ENCODE measurements at places on chromosomes 4 and X.

GRCh38 chr4:46441136-46441859, 51.4 kb upstream of the GABRA2 start:
- no peak for DNase-seq

DNA sequence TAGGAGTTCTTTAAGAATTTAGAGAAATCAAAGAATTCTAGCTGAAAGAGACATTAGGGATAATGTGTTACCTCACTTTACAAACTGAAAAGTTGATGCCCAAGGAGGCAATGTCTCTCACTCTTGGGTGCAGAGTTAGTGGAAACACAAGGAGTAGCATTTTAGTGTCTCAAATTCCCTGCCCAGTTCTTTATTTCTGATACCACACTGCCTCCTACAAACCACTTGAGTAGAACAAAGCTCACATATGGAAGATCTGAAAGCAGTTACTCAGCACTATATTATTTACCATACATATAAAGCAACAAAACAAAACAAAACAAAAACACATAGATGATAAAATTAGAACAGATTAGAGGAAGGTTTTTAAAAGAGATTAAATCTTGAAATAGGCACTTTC, 124.2 kb downstream of the REELD1 start:
- DNase-seq: no peak

- no peak for DNase-seq
Measured at GRCh38 chr4:34202154-34202553, 2042.2 kb downstream of the ARAP2 start.

DNA sequence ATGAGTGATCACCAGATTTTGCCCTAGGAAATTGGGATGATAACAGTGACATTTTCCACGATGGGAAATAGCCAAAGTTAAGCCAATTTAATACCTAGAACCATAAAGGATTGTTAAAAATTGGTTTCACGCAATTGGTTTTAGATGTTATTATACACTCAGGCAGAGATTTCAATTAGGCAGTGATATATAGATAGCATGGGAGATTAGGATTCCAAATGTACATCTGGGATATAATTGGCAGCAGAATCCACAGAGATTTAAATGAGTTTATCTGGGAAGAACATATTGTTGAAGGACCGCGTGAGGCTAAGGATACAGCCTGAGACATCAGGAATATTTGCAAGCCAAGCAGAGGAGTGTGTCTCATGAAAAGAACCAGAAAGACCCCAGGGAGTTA, 351.6 kb downstream of the GPM6A start:
- DNase-seq: no peak

DNA sequence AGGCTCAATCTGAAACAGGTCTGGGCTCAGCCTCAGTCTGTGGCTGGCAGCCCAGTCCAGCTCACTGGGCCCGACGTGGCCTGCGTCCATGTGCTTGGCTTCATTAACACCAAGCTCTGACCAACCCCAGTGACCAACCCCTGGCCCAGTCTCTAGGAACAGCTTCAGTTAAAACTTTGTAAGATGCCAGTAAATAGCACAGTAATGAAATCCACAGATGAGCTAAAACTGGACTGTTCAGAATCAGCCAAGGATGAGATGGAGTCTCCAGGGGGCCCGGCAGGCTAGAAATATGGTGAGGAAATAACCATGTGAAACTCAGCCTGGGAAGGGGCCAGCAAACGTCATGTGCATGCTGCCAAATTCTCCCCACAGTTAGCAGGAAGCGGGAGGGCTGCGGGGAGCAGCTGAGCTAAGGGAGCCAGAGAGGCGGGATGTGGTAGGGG, 37.1 kb upstream of the XPNPEP2 start:
- no peak for DNase-seq

DNA sequence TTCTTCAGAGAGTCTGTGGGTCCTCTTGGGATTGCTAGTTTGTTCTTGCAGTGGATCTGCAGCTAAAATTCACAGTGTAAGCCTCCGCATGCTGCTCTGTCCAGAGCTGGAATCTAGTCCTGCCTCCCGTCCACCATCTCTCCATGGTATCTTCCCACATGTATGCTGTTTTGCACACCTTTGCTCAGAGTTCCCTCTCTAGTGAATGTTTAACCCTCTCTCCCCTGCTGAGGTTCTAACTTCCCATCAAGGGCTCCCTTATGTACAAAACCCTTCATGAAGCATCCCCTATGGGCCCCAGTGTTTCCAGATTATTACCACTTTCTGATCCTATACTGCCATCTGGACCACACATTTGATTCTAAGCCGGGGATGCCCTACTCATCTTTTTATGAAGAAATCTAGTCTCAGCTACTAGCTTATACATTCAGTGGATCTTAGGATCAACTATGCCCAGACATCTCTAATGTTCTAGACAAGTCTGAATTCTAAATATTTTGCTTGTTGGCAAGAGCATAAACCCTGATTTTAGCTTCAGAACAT, 157.3 kb downstream of the CPEB2 start:
- no peak for DNase-seq

GRCh38 chr4:24164054-24164693, 274.3 kb upstream of the PPARGC1A start:
- no peak for DNase-seq

GRCh38 chr4:184953421-184953945, 64.8 kb upstream of the HELT start:
- DNase-seq: no peak

- no peak for DNase-seq
Measured at GRCh38 chrX:151563449-151563848, at the start of gene PASD1. Gene PASD1, plus strand, starts transcription at chrX:151563675. Its CDS starts 37,879 bp downstream, at chrX:151601554.

DNA sequence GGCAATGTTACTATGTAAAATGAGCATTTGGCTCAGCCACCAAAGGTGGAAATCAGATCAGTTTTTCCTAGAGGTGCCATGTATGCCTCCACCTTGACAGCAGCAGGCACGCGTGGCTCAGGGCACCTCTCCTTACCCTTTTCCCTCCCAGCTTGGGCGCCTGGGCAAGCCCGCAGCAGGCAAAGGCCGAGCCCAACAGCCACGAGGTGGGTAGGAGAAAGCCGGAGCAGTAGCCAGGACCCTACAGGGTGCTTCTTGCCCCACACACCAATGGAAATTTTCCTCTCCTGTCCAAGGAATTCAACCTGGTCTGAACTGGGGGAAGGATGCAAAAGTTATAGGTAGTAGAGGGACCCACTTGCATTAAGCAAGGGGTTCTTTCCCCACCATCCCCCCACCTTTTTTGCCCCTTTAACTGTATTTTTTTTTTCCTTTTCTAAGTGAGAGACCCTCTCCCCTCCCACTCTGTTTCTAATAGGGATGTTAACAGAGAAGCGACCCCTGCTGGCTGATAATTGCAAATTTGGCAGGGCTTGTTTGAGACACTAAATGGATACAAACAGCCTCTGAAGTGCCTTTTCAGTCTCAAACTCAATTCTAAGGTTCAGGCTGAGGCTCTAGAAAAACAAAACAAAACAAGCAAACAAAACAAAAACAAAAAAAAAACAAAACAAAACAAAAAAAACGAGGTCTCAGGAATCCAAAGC, 895.1 kb downstream of the PCDH18 start:
- no peak for DNase-seq

- DNase-seq: no peak
Measured at GRCh38 chr4:119865389-119865788, 201.3 kb downstream of the MAD2L1 start.

DNA sequence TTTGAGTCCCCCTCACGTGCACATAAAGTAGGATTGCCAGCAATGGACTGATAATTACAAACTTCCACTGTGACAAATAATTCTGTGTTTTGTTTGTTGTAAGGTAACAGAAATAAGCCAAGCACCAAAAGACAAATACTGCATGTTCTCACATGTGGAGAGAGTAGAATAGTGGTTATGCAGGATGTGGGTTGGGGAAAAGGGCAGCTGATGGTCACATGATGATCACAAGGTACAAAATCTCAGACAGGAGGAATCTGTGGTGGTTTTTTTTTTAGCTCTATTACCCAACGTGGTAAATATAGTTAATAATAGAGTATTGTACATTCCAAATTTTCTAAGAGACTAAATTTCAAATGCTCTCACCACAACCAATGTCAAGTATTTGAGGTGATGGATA, 182.3 kb downstream of the BANK1 start:
- no peak for DNase-seq

DNA sequence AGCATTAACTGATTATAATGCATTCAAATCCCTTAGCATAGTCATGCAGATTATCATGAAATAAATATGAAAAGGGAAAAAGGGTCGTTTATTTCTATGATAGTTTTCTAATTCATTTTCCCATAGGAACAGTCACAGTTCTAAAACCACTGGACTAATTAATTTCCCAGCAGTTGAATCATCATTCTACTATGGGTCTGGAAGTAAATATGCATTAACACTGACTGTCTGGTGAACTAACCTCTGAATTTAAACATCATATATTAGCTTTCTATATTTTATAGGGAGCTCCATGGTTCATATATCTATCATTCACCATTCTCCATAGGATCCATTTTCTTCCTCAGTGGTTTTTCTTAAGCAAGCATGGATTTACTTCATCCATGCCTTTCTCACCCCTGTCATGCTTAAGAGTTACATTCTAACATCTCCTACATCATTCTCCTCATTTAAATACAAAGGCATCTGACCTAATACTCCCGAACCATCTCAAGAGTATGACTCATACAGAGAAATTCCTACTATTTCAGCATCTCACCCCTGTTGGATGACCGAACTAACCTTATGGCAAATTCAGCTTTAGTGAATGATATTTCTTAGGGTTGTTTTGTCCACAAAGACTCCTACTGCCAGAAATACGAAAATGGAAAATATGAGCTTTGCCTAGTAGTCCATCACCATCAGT, 198.7 kb upstream of the ADAMTS3 start:
- DNase-seq: no peak

DNA sequence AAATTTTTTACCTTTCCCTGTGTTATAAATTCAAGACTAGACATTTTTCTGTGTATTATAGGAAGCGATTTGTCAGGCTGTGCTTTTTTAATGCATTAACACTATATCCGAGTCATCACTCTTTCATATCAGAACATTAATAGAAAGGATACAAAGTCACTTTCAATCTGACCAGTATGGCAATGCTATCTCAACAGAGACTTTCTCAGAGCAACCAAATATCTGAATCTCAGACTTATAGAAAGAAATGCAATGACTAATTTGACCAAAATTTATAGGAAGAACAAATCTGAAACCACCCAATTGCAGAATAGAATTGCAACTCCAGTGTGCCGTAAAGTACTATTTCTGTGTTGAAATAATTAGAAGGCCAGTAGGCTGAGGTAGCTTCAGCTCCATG, 473 bp upstream of the TKTL2 start:
- DNase-seq: no peak

DNA sequence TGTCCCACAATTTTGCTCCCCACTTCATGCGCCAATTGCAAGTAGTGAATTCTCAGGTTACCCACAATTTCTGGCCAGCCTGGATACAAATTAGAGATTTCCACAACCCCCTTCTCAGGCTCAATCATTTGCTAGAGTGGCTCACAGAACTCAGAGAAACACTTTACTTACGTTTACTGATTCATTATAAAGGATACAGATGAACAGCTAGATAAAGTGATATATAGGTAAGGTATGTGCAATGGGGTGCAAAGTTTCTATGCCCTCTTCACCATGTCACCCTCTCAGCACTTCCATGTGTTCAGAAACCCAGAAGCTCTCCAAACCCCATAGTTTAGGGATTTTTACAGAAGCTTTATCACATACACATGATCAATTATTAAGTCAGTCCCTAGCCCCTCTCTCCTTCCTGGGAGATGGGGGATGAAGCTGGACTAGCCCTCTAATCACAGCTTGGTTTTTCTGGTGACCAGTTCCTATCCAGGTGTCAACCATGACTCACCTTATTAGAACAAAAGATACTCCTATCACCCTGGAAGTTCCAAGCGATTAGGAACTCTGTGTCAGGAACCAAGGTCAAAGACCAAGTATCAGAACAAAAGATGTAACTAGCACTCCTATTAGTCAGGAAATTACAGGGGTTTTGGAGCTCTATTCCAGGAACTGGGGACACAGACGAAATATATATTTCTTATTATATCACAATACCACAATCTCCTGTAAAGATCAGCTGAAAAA, 33.5 kb upstream of the PRRG1 start:
- DNase-seq: no peak

DNA sequence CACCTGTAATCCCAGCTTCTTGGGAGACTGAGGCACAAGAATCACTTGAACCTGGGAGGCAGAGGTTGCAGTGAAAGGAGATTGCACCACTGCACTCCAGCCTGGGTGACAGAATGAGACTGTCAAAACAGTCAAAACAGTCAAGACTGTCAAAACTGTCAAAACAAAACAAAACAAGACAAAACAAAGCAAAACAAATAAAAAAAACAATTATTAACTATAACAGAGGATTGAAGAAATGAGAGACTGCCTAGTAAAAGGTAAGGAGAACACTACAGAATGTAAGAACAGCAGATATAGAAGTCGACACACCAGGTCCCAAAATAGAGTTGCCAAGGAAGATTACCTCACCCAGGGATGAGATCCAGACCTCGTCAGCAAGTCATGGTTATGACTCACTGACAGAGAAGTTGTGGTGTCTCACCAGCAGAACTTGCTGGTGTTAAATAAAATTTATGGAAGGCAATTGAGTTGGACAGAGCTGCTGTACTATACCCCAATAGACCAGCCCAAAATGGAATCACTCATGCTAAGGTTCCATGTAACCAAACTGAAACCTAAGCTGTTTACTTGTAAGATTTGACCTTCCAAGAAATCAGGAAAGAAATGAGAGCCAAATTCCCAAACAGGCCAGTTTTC, 32.1 kb upstream of the GK start:
- DNase-seq: no peak

DNA sequence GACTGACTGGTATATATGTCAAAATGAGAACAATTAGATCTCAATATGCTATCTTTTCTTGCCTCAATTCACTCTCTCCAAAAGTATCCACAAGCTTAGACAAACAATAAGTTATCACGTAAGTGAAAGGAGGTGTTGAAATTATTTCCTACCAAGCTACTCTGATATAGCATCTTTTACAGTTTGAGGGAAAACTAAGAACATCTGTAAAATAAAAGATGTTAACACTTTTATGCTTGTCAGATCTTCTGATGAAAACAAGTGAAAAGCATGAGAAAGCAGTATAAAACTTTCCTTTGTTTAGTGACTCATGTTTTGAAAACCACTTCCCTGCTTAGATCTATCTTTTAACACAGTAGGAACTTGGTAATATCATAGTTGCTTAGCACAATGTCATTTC, 8.4 kb upstream of the MAB21L2 start:
- no peak for DNase-seq

GRCh38 chr4:182749667-182750167, 167.5 kb downstream of the DCTD start:
- DNase-seq: no peak

- DNase-seq: no peak
Measured at GRCh38 chr4:94504545-94504944, 52.8 kb downstream of the PDLIM5 start.

DNA sequence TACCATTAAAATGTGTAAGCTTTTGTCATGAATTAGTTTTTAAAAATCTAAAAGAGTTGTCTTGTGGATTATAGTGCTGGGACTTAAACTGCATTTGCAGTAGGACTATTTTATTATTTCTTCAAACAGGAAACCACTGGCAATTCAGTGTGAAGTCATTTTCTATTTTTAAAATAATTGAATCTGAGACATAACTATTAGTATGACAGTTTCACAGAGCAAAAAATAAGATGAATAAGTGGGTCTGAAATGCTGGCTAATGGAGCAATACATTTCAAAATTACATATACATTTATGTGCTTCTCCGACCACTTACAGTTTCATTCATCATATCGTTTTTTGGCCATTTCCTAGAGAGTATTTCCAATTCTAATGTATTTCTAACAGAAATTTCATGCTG, 75.3 kb upstream of the RAPGEF2 start:
- DNase-seq: no peak

- no peak for DNase-seq
Measured at GRCh38 chr4:166077782-166078181, 204.7 kb downstream of the TLL1 start.
